Endodermal cell (in vitro differentiated cells): ENCODE measurements at places on chromosomes 12 and 14. TPM values are rescaled to one million over a fixed set of nuclear protein-coding genes. Genes with fewer than 3 reads are reported as not detected.
A peak's percentile ranks its signal among the peaks of the same experiment; 100 is the strongest.

RIMBP2 gene
- 2.8 and 3.4 TPM in 2 replicates for total RNA-seq

DNA sequence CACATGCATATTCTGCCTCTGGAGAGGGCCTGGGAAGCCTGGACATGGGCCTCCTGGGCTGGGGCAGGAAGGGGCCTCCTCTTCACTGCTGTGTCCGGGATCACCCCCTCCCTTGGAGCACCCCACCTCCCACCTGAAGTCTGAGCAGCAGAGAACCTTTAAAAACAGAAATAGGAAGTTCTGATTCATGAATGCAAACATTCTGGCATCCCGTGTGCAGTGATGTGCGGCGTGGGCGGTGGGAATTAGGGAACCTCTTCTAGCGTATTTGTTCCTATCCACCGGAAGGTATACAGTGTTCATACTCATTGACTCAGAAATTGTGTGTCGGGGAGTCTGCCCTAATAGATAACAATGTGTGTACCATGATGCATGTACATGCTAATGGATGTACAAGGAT lies 46.2 kb downstream of the C14orf132 start:
- DNase-seq: no peak

GRCh38 chr14:72986857-72987256 lies 40.0 kb downstream of the ZFYVE1 start:
- DNase-seq: no peak

DNA sequence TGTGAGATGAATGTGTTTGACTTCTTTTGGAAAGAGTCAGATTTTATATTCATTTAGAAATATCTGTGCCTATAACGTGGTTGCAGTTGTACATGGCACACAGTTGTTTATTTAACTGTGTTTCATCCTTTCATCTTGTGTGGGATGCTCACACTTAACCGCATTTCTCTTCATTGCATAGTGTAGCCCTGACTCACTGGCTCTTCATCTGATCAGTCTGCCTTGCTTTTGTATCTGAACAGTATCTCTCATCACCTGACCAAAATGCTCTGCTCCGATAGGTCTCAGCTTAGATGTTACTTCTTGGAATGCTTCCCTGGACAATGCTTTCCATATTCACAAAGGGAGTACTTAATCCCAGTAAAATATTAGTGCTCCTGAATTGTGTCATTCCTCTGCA lies 83.4 kb downstream of the PDE3A start:
- no peak for DNase-seq

SDR9C7 gene
- total RNA-seq: not detected in 2 replicates

MVK gene
- 12.8 to 39.8 TPM (median 22.0 TPM) in 3 replicates for total RNA-seq

KRT6A gene
- not detected in 2 replicates for total RNA-seq

TUBA1C gene
- 380 to 701 TPM (median 684 TPM) in 3 replicates for total RNA-seq

DNA sequence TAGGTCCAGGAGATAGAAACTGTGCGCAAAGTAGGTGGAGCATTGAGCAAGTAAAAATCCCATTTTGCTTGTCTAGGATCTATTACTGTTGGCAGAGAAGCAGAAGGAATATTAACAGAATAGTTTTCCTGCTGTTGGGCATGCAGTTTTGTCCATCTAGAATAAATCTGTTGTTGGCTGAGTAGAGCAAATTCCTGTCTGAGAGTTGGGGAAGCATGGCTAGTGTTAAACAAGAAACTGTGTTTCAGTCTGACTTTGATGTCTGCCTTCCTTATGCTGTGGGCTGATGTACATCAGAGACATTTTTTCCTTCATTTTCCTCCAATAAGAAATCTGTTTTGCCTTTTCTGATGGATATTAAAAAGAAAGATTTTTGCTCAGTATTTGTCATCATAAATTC lies 98.2 kb downstream of the RAD52 start:
- no peak for DNase-seq

DNA sequence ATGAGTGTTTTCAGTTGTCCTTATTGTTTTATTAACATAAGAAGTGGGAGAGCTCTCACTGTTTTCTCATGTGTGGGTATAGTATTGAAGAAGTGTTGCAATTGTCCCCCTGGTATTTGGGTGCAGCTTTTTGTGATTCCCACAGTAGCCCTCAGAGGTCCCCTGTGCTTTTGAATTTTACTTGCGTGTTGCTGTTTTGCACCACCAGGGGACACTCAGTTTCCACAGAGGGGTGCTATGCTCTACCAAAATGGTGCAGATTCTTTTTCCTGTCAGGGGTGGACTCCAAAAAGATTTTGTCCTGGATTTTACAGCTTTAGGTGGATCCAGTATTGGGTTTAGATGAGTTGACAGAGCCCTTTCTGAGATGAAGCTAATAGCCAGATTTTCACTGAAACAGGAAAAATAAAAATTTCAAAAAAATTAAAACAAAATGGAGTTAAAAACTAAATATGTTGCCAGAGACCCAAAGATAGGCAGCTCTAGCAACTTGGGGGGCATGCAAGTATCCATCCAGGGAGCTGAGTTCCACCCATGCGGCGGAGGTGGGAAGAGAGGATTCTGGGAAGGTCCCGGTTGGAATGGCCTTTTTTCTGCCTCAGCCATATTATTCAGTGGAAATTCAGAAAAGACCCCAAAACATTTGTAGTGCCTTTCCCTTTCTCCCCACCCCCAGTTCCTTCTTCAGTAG lies 50.2 kb downstream of the TTLL5 start:
- DNase-seq: peak; percentile 67

DNA sequence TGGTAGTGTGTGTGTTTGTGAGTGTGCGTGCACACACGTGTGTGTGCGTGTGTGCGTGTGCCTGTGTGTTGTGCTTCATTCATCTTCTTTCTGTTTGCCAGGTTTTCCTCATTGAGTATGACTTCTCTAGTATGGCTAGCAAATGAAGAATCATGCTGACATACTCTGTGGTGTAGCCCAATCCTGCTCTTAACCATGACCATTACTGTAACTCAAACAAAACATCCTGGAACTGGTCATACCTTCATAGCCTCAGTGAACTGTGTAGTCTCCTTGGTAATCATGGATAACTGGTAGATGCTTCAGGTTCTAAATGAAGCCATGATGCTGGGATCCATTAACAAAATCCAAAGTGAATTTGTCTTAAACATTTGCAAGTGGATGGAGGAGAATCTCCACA lies 1117.7 kb downstream of the BCL11B start:
- no peak for DNase-seq

PTPN21 gene
- total RNA-seq: 21.5 and 23.8 TPM in 2 replicates

PRIMA1 gene
- 16.2 and 20.8 TPM in 2 replicates for total RNA-seq

DNA sequence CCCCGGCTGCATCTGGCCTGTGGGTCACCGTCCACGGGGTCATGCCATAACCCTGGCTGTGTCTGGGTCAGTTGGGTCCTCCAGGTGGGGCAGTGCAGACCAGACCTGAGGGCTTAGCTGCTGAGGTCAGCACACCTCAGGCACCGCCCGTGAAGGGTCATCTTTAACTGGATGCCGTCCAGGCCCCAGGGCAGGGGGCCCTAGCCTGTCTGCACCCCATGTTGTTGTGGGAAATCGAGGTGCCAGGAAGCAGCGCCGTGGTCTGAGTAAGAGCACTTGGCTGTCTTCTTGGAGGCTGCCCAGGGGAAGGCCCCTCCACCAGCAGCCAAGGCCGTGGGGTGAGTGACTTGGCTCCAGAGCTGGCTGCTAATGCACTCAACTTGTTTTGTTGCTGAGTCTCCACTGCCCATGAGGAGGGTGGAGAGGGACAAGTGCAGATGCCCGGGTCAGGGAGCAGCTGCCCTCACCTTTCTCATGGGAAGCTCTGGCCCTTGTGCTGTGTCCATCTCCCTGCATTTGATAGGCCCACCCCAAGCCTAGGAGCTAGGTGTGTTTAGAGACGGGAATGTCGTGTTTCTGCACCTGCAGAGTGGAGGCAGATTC lies 317.2 kb downstream of the TMEM121 start:
- DNase-seq: peak; percentile 19

DNA sequence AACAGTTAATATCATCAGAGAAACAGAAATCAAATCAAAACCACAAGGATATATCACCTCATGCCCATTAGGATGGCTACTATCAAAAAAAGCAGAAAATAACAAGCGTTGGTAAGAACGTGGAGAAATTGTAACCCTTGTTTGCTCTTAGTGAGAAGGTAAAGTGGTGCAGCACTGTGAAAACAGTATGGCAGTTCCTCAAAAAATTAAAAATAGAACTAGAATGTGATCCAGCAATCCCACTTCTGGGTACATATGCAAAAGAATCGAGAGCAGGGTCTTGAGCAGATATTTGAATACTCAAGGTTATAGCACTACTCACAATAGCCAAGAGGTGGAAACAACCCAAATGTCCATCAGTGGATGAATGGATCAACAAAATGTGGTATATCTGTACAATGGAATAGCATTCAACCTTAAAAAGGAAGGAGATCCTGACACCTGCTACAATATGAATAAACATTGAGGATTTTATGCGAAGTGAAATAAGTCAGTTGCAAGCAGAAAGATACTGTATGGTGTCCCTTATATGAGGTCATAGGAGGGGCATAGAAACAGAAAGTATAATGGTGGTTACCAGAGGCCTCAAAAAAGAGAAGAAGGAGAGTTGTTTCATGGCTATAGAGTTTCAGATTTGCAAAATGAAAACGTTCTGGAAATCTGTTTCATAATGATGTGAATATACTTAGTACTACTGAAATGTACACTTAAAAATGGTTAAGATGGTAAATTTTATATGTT lies 131.0 kb upstream of the EEA1 start:
- no peak for DNase-seq
